ENCODE measurements at places on chromosomes 4 and X.

DNA sequence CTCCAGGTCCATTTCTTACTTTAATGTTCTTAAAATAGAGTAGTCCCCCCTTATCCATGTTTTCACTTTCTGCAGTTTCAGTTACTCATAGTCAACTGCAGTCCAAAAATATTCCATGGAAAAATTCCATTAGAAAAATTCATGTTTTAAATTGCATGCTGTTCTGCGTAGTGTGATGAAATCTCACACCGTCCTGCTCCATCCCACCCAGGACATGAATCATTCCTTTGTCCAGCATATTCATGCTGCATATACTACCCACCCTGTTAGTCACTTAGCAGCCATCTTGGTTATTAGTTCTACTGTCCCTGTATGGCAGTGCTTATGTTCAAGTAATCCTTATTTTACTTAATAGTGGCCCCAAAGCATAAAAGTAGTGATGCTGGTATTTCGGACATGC, 5.4 kb upstream of the PDLIM5 start:
- peak; percentile 9 for DNase-seq

- DNase-seq: no peak
These were observed 27.5 kb upstream of the DUSP21 start for GRCh38 chrX:44816367-44816766.

DNA sequence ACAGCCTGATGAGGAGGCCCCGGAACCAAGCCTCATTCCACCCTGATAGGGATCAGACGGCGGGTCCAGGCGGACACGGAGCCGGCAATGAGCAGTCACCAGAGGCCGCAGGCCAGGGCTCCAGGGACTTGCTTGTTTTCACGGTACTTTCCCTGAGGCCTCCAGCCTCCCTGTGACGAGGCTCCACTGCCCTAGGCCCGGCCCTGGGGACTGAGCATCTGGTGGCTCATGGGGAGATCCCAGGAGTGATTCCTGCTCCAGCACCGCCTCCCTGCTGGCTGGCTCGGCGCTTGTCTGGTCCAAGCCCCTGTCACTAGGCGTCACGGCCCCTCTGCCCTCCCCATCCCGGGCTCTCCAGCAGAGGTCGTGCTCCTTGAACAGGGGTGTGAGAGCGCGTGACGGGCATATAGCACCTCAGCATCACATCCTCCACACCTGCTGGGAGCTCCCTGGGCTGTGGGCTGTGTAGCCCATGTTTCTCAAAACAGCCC, 14.1 kb downstream of the HTRA3 start:
- DNase-seq: no peak

DNA sequence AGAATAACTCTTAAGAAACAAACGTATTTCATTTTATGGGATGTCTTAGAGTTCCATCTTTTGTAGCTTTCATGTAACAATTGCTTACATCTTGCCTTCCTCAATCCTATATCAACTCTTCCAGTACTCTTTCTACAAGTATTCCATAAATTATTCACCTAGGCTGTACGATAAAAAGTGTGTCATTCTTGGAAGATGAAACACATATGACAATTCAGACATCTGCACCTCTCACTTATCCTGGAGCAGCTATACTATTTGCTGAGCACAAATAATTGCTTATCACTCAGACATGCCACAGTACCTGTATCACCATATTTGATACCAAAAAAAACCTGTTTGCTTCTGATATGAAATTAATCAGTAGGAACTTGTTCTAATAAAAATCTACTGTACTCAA, 1.0 kb downstream of the POF1B start:
- DNase-seq: no peak

- peak; percentile 38 for DNase-seq
These were observed 759 bp upstream of the TBC1D1 start for GRCh38 chr4:37889849-37890800.

GRCh38 chr4:74038425-74039314, at the start of gene CXCL3:
TSS of gene CXCL3 (minus strand) at chr4:74038689. CDS start at chr4:74038611, 78 bp downstream.
- peak; percentile 77 for DNase-seq

DNA sequence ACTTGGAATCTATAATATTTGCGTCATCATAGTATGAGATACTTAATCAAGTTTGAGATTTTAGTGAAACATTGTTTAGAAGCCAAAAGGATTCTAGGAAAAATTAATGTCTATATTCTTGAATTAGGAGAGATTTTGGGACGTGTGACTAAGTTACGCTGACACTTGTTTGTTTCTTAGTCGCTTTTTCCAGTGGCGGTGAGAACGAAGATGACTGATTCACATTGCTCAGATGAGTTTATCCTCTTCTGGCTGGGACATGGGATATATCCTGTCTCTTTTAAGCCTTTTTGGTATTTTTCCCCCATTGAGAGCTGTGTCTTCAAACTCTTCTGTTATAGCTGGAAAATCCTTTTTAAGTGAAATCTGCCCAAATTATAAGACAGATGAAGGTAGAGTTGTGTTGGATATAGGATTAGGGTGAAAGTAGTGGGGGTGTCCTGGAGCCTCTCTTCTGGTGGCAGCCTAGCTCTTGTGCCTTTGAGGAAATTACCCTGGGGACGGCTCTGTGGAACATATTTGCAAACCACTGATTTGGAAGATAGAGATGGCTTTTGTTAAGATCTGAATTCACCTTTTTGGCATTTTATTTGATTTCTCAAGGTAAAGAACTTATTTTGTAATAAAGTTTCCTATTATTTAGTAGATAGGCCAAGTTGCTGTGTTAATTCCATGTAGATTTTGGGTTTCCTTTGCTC, 49.7 kb downstream of the HTT start:
- DNase-seq: no peak

GRCh38 chr4:7394681-7395451, 39.9 kb downstream of the PSAPL1 start:
- DNase-seq: no peak

DNA sequence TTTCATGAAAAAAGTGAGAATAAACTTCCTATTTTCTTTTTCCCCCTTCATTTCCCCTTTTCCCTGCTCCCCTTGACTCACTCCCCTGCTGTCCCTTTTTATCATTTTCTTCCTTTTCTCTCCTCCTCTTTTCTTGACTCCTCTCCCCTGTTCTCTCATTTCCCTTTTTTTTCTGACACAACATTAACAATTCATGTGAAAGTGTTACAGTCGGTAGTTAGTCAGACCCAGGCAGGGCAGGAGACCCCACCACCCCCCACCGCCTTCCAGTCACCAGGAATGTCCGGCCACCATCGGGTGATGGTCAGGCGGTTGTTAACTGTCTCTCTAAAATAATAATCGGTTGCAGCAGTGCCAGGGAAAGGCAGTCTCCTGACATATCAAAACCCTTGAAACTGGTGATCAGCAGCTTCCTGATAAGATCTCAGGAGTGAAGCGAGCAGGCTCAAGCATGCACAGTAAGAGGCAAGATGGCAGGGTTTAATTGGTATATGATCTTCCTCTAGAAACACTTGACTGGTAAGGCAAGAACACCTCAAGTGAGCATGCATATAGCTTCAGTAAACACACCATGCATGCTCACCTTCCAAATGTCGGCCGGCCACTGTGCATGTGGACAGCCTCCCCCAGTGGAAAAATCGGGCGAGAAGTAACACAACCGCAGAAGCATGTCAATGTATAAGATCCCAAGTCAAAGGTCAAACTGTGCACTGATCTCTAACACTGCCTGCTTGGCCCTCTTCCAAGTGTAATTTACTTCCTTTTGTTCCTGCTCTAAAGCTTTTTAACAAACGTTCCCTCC, 191.4 kb downstream of the NDST4 start:
- DNase-seq: no peak

GRCh38 chrX:35670889-35671288, 127.3 kb upstream of the MAGEB16 start:
- no peak for DNase-seq

- peak; percentile 38 for DNase-seq
These were observed 83.9 kb upstream of the RAI2 start for GRCh38 chrX:17944833-17945497.

DNA sequence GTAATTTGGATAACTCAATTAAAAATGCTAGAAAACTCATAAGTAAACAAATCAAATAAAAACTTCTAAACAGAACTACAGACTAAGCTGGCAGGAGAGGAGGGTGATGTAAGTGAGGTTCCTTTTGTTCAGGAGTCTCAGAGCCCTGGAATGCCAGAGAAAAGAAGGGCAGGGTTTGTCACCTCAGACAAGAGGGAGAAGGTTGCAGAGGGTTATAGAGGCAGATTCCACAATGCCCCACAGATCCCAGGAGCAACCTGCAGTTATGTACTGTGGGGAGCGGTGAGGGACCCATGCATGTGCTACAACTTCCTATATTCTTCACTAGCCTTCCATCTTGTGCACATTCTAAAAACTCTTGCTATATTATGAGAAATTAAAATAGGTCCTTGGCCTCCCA, 129.7 kb downstream of the CFAP299 start:
- no peak for DNase-seq

GRCh38 chr4:38914854-38915253, 47.2 kb downstream of the FAM114A1 start:
- DNase-seq: no peak

DNA sequence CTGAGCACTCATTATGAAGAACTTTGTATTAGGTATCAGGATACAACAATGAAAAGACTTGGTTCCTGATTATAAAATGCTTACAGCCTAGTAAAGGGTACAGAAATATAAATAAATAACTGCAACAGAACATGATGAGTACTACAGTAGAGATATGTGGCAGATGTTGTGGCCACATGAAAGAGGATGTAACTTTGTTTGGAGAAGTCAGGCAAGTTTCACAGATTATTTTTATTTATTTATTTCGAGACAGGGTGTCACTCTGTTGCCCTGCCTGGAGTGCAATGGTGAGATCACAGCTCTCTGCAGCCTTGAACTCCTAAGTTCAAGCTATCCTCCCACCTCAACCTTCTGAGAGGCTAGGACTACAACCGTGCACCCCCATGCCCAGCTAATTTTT, 15.8 kb upstream of the UBE2K start:
- DNase-seq: no peak

DNA sequence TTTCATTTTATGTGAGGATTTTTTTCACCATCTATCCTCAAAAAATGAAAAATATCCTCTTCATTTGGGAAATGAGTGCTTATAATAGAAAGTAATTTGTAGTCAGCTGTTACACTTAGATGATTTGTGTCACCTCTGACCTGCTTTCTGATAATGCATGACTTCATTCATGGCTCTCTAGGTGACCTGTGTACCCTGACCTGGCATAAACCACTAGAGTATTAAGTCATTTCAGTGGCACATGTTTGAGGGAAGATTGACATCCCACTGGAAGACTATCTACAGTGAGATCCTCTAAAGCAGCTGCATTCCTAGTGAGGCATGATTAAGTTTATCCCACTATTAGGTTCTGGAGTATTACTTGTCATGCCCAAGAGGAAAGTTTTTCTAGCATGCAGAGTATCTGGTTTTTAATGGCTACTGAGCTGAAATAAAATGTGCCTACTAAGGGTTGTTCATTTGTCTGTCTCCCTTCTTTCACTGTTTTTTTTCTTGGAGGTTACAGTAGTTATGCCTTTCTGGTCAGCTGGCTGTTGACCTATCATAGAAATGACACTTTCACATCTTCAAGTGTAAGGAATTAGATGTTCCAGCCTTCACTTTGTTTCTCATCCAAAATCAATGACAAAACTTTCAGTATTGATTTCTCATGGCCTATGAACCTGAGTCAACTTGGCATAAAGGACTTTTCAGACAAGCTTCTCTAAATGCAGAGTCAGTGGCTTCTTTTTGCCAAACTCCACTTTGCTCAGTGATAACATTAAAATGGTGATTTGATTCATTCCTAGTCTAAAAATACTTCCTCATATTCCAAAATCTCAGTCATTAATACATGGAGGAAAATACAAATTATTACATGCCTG, 33.1 kb downstream of the TET2 start:
- peak; percentile 12 for DNase-seq

- no peak for DNase-seq
These were observed 208.5 kb upstream of the IGFBP7 start for GRCh38 chr4:57318703-57319102.

DNA sequence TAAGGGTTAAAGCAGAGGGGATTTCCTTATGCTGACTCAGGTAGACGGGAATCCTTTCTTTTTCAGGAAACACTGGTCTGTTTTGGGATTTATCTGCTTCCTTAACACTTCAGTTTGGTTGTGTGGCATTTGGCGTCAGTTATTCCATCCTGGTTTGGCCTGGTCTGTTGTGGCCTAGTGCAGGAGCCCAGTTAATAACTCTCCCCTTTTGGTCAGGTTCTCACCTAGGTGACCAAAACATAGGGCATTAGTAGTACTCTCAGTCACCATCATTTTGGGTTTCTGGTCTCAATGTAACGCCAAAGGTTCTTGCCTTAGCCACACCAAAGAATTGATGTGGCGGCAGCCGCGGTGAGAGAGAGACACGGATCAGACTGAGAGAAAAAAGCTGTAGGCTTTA, 39.7 kb upstream of the IL9R start:
- DNase-seq: no peak

- no peak for DNase-seq
These were observed 104.7 kb downstream of the MAML3 start for GRCh38 chr4:140049024-140049848.

- DNase-seq: no peak
These were observed 66.7 kb downstream of the HADH start for GRCh38 chr4:108056418-108056817.

- no peak for DNase-seq
These were observed 5.1 kb upstream of the RAPGEF2 start for GRCh38 chr4:159097785-159098184.

DNA sequence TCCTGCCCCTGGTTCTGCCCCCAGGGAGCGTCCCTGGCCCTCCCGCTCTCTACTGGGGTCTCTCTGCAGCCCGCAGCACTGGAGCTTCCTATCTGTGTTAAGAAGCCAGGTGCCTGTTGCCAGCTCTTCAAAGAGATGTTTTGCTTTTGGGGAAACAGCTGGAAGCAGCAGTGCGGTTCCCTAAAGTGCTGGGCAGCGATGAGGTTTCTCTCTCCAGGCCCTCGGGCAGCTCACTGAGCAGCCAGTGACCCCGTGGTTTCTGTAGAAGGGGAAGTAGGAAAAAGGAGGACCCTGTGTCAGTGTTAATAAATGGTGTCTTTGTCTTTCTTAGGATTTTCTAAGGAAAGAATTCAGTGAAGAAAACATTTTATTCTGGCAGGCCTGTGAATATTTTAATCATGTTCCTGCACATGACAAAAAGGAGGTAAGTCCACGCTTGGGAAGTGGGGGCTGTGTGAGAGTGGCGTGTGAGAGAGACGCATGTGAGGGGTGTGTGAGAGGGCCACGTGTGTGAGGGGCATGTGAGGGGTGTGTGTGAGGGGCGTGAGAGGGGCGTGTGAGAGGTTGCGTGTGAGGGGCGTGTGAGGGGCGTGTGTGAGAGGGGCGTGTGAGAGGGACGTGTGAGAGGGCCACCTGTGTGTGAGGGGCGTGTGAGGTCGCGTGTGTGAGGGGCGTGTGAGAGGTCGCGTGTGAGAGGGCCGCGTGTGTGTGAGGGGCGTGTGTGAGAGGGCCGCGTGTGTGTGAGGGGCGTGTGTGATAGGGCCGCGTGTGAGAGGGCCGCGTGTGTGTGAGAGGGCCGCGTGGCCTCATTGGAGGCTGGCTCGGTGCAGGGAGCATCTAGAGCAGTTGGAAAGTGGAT, 27.1 kb upstream of the HGFAC start:
- no peak for DNase-seq

- no peak for DNase-seq
These were observed 22.2 kb downstream of the SMPX start for GRCh38 chrX:21735768-21736127.

- no peak for DNase-seq
These were observed 11.9 kb downstream of the HTT-AS start for GRCh38 chr4:3062471-3062870.
